ENCODE measurements at places on chromosomes 5 and 9.

DNA sequence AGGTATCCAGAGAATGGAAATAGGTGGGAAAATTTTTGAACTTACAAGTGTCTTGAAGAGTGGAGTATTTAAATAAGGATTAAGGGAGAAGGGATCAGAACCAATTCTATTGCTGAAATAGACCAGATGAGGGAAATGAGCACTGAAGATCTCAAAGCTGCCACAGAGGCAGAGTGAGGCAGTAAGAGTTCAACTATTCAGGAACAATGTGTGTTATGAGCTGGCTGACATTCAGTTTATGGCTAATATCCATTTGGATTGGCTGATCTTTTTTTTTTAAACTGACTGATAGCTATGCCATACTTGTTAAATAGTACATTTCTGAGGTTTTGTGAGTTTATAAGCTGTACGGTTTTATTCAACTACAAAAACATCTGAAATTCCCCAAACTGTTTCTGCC is 95.3 kb upstream of the GNA14 start:
- no peak for DNase-seq

- no peak for DNase-seq
These were observed 33.5 kb upstream of the SHOC1 start for GRCh38 chr9:111828193-111828592.

- no peak for DNase-seq
These were observed 154.2 kb upstream of the TSLP start for GRCh38 chr5:110917161-110917875.

- no peak for DNase-seq
These were observed 5.7 kb downstream of the PAM start for GRCh38 chr5:102760815-102761214.

- no peak for DNase-seq
These were observed 21.6 kb downstream of the BHMT start for GRCh38 chr5:79133121-79133656.

Measured in activated naive CD4-positive, alpha-beta T cell (primary cell).